SW 1271 (cell line): ENCODE measurements at places on chromosomes 5 and 9.

- no peak for DNase-seq
These were observed 202.9 kb downstream of the NXNL2 start for GRCh38 chr9:88737876-88738275.

GRCh38 chr5:144254552-144254951, 83.9 kb downstream of the KCTD16 start:
- DNase-seq = no peak

- DNase-seq = no peak
These were observed 20.9 kb upstream of the DMXL1 start for GRCh38 chr5:119049824-119050449.

DNA sequence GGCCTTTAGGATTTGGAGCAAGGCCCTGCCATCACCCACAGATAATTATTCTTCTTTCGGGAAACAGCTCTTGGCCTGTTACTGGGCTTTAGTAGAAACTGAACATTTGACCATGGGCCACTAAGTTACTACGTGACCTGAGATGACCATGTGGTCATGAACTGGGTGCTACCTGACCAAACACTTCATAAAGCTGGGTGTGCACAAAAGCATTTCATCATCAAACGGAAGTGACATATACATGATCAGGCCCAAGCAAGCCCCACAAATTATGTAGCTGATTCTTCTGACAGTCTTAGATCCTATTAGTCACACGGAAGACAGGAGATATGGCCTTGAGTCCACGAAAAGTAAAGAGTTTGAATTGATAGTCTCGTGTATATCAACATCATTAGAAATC, 130.9 kb upstream of the FBN2 start:
- DNase-seq = no peak

DNA sequence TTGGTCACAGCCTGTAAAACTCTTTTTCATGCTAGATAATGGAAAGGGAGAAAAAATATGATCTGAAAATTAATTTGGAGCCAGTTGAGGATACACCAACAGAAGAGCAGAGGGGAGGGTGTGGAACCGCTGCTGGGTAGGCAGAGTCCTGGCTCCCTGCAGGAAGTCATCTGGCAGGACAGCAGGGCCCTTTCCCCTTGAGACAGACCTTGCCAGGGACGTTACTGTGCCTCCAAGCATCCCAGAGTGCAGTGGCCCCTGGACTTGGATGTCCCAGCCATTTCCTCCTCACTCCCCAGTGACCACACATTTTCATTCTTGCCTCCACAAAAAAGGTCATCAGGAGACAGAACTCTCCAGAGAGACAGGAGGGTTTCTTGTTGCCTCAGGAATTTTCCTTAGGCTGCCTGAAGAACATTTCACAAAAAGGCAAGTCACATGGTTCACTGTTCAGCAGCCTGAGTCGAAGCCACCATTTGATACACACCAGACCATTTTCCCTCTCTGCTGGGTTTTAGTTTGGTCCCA, 5.9 kb downstream of the TRPM3 start:
- no peak for DNase-seq

DNA sequence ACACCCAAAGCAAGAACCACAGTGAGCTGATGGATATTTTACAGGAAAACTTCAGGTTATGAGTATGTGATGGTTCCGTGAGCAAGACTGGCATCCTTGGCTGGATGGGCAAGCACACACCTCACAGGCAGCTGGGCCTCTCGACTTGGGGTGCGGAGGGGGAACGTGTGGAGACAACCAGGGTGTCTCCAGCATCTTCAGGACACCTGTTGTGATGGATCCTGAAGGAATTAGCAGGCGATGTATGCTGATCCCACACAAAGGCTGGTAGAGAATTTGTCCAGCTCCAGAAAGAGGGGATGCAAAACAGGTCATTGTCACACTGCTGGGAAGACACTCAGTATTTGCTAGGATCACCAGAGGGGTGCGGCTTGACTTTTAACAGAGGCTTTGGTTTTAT, 42.7 kb downstream of the SECISBP2 start:
- no peak for DNase-seq

DNA sequence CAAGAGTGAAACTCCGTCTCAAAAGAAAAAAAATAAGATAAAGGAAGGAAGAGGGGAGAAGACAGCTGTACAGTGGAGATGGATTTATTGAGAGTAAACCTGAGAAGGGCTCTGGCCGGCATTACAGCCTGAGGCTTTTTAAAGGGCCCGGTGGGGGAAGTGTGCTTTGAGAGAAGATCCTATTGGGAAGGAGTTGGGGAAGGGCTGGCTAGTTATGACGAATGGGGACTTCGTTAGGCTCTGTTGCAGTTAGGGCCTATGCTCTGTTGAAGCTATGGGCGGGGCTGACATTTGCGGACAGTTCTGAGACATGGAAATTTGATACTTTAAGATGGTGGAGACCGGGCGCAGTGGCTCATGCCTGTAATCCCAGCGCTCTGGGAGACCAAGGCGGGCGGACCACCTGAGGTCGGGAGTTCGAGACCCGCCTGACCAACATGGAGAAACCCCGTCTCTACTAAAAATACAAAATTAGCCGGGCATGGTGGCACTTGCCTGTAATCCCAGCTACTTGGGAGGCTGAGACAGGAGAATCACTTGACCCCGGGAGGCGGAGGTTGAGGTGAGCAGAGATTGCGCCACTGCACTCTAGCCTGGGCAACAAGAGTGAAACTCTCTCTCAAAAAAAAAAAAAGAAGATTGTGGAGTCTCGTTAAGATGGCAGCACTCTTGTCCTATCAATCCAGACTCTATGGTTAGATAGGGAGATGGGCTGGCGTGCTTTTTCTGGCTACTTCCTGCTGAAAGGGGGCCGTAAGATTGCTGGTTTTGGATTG, 33.2 kb downstream of the C9orf50 start:
- DNase-seq = no peak
